ENCODE measurements at places on chromosomes 2 and 18.

DNA sequence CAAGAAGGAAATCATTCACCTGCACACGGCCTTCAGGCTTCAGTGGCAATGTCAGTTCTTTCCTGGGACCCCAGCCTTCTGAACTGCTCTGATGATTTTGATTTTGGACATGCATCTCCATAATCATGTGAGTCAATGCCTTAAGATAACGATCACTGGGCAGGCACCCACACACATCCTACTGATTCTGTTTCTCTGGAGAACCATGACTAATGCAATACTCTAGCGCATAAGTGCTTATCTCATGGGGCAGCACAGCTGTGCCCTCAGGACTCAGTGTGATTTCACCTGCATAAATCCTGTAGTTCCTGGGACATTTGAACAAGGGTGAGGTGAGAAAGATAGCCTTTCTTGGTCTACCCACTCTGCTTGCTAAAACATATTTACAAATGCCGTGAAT, 144.6 kb downstream of the AKAIN1 start:
- DNase-seq = no peak

- peak; percentile 87 for DNase-seq
Measured at GRCh38 chr2:233210843-233211547, 40.5 kb upstream of the ATG16L1 start.

DNA sequence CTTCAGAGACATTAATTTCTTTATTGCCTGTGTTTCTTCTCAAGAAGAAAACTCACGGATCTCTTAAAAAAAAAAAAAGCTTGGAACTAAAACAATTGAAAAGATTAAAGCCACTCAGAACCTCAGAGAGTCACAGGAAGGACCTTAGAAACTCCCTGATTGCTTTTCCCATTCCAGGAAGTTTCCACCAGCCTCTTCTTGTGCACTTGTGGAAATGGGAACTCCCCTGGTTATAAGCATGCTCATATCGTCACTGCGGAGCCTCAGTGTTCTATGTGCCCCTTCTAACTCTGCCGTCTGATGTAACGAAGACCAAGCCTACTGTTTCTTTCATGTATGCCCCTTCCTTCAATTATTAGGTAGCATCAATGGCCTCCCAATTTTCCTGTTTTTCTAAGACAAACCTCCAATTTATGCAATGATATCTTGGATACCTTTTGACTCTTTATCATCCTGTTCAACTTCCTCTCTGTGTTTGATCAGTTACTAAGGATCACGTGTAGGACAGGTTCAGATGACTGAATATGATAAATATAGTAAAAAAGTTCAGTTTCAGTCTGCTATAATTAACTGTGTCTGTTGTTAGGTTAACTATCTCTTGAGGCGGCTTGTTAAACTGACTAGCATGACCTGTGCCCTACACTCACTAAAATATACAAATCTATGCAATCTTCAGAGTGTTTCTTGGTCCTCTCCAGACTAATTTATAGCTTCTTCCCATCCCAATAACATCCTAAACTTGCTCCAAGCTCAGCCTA, 593.7 kb upstream of the CHAC2 start:
- DNase-seq = no peak

DNA sequence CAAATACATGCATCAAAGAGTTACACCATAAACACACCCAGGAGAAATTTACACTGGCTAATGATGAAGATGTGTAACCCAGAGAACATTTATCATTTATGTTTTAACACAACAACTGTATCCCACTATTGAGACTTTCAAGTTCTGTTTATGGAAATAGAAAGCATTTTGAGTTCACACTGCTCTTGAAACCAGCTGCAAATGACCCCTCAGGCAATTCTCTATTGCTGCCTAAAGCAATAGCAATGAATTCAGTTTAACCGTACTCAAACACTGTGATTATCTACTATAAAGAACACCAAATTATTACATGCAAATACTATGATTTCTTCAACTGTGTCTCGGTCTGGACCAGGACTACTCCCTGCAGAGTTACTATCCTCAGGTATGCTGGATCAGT, 452.7 kb upstream of the NRXN1 start:
- DNase-seq = no peak

DNA sequence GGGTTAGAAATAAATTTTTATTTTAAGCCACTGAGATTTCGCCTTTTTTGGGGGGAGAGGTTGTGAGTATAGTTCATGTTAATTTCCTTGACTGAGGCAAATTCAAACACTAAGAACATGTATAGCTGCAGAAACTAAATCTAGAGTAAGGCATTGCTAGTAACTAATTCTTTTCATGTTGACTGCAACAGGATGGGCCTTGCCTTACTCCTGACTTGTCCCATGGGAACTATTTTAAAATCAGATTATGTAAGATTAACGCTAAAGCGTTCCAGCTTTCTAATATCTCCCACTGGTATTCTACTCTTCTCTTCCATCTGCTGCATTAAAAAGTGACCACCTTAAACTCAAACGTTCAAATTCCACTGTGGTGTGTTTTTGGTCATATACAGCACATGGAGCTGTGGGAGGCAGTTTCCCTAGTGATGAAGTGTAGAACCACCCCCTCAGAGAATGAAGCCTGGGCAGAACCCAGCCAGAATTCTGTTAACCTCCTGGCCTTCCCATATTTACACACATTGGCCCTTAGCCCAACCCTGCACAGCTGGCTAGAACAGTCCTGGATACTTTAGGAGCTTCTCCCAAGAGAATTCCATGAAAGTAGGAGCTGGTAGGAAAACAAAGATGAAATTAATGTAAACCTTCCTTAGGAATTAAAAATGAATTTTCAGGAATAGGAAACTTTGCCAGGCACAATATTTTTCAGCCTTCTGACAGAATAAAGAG, 687.8 kb downstream of the SLC4A3 start:
- no peak for DNase-seq

DNA sequence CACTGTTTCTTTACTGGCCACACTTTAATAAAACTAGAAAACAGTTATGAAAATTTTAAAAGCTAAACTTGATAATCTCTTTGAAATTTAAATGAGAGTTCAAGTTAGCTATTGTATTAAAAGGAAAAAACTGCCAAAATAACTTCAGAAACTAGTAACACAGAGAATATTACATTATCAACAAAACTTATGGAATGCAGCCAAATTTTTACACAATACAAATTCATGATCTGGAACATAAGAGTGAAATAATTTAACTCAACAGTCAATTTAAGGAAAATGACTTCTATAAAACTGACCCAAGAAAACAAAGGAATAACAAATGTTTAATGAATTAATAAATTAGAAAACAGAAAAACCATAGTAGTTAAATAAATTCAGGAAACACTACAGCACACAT, 65.0 kb downstream of the TCF4 start:
- peak; percentile 51 for DNase-seq

GRCh38 chr2:61493523-61493942, 22.6 kb upstream of the USP34 start:
- DNase-seq = peak; percentile 60

- no peak for DNase-seq
Measured at GRCh38 chr2:239269916-239270315, 130.9 kb downstream of the HDAC4 start.

DNA sequence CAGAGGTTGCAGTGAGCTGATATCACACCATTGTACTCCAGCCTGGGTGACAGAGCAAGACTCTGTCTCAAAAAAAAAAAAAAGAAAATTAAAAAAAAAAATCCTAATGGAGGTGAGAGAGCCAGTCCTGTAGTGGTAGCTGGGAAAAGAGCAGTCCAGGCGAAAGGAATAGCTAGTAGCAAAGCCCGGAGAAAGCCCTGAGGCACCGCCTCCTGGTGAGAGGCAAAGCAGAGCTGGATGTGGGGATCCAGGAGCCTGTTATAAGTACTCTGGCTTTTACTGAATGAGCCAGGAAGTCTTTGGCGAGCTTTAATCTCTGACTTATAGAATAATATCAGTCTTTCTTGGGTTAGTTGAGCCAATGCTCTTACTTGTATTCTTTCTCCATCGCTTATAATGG, 6.6 kb upstream of the KLHL23 start:
- no peak for DNase-seq

- no peak for DNase-seq
Measured at GRCh38 chr2:37992601-37993000, 67.5 kb downstream of the RMDN2 start.

- no peak for DNase-seq
Measured at GRCh38 chr2:16015210-16015902, 75.0 kb downstream of the MYCN start.

- DNase-seq = no peak
Measured at GRCh38 chr2:195782156-195782555, 125.1 kb downstream of the SLC39A10 start.

- DNase-seq = peak; percentile 55
Measured at GRCh38 chr2:191650896-191651773, 26.8 kb upstream of the NABP1 start.

DNA sequence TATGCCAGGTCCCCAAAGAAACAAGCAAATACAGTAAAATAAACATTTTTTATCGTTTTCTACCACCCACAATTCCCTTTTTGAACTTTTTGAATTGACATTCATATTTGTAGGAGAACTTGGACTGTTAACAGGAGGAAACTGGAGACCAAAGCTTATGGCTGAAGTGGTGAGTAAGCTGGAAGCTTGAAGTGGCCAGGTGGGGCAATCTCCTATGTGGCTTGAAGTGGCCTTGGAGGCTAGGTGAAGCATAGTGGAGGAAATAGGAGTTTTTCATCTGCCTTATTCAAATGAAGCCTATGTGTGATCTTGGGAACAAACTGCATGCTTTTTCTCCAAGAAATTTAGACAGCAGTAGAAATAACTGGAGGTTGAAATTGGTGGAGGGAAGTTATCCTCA, 962.9 kb upstream of the FANCL start:
- DNase-seq = no peak

GRCh38 chr2:28628987-28629386, 122.6 kb upstream of the PPP1CB start:
- DNase-seq = no peak

DNA sequence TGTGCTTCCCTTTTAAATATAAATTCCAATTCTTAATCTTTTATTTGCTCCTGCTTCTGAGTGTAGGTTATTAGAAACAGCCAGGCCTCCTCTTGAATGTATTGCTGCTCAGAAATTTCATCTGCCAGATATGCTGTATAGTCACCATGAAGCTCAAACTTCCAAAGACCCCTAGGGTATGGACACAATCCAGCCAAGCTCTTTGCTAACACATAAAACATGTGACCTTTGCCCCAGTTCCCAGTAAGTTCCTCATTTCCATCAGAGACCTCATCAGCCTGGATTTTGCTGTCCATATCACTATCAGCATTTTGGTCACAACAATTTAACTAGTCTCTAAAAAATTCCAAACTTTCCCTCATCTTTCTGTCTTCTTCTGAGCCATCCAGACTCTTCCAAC, 75.2 kb downstream of the MAP2 start:
- no peak for DNase-seq

DNA sequence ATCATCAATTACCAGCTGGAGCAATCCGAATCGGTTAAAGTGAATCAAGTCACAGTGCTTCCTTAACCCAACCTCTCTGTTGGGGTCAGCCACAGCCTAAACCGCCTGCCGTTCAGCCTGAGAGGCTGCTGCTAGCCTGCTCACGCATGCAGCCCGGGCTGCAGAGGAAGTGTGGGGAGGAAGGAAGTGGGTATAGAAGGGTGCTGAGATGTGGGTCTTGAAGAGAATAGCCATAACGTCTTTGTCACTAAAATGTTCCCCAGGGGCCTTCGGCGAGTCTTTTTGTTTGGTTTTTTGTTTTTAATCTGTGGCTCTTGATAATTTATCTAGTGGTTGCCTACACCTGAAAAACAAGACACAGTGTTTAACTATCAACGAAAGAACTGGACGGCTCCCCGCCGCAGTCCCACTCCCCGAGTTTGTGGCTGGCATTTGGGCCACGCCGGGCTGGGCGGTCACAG, 496 bp upstream of the ITGA4 start:
- no peak for DNase-seq

DNA sequence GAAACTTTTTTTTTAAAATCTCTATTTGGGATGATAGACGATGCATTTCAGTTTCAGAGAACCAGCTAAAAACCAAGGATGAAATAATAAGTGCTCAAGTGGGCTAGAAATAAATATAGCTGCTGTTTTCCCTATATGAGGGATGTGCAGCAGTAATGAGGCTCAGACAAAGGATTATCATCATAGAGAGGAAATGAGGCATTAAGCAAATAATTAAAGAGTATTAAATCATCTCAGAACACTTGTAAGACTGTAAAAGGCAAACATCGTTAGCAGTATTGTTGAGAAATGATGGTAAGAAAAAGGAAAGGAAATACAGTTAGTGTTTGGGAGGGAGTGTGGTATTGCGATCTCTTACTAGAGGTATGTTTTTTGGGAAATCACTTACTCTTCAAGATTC, 233.5 kb downstream of the TGIF1 start:
- no peak for DNase-seq

- no peak for DNase-seq
Measured at GRCh38 chr2:46548103-46548486, 68.7 kb downstream of the TMEM247 start.

DNA sequence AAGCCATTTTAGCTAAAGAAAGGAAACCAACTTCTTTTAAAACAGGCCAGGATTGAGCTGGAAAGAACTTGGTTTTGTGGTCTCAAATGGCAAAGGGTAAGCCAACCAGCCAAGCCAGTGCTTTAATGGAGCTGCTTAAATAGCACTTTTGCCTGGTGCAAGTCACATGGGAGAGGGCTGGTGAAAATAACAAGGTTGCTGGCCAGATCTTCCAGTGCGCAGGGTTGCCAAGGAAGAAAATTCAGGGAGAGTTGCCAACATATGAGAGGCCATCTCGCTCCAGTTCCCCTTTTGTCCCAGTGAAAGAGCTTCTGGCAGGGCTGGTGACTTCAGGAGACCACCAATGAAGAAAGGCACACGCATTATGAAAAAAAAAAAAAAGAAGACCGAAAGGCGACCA, 57.3 kb downstream of the IRS1 start:
- DNase-seq = no peak

DNA sequence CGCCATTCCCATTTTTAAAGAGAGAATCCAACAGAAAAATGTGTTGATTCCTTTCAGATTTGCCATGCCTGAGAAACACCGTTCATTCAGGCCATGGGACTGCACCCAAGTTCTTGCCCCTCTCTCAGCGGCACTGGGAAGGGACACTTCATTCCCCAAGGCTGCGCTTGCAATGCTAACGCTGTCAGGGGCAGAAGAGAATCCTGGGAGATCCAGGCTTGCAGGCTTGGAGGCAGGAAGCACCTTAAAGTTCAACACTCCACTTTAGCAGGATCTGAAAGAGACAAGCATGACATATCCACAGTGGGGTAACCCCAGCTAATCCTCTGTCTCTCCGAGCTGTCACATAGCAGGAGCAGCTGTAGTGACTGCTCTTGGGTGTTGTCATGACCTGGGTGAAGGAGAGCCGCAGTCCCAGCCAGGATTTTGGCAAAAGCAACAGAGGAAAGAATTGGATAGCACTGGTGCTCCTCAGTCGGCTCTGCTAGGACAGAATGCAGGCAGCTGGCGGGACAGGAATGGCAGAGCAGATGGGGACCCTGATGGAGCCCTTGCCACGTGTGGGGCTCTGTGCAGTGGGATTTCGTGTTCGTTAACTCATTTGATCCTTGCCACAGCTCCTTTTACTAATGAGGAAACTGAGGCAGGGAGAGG, 22.0 kb upstream of the ODC1 start:
- DNase-seq = no peak

GRCh38 chr2:108870069-108870644, 83.6 kb downstream of the CCDC138 start:
- no peak for DNase-seq

- DNase-seq = no peak
Measured at GRCh38 chr2:217430916-217431576, 571.2 kb upstream of the TNP1 start.
